ENCODE measurements at places on chromosomes 5 and 9. TPM values are rescaled to one million over a fixed set of nuclear protein-coding genes. Genes with fewer than 3 reads are reported as not detected.

- no peak for DNase-seq
These were observed 479.3 kb downstream of the ARHGEF28 start for GRCh38 chr5:74105126-74105780.

DNA sequence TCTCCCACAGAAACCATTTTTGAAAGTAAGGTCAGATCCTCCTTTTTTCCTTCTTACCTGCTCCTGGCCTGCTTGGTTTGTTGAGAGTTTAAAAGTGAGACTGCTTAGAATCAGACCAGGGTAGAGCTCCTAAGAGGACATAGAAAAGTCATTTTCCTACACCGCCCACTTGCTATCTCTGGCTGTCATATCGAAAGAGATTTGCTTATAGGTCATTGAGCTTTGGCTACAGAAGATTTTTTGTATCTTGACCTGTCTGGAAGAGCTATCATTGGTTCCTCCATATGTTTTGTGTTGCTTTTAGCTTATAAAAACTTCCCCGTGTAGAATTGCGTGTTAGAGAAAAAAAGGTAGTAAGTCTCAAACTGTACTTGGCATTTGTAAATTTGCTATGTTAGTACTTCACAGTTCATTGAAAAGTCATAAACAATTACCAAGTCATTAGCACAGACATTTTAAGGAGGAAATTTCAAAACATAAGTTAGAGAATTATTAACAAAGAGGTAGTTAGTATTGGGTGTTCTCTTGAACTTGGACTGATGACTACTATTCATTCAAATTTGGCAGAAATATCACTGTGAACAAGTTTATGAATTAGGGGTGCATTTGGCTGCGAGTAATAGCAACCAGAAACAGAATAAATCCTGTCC is 96.6 kb downstream of the MAN2A1 start:
- DNase-seq: no peak

GRCh38 chr5:83494666-83495065 is 23.1 kb downstream of the VCAN start:
- DNase-seq: no peak

DNA sequence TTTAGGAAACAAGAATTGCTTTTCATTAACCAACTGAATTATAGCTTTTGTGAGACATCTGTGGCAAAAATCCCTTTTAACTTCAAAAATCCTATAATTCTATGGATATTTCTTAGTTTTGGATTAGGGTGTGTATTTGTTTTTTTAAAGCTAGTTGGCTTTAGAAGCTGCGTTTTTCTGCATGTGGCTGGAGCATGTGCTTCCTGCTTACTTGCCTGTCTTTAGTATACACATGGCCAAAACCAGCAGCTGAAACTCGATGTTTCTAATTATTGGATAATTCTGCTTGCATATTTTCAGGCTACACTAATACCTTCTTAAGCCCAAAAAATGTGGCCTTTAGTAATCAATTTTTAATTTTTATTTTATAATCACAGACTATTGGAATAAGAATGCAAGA is 8.9 kb downstream of the RECK start:
- no peak for DNase-seq

- peak; percentile 84 for DNase-seq
These were observed 109.4 kb downstream of the ASTN2 start for GRCh38 chr9:117305454-117305853.

GRCh38 chr5:9698125-9698826 is 68.1 kb upstream of the TAS2R1 start:
- DNase-seq: no peak

DNA sequence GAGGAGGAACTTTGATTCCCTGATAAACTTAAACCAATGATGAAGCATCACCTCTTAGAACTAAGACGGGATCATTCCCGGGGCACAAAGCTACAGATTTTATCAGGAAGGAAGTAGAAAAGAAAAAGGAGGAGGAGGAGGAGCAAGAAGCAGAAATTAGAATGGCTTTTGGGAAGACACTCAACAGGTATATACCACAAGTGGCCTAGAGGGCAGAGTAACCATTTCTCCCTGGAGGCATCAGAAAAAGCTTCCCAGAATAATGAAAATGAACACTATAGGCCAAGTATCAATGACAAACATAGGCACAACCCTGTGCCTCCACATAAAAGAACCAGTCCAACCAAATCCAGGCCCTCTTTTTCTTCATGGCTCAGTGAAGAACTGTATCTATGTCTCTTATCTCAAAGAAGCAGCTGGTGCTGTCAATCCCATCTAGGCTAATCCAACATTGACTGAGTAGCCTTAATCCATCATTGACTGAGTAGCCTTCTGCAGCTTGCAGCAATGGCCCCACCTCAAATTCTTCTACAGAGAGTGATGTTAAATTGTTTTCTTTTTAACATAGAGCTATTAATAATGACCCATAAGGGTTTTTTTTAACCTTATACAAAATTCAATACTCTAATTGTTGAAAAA is 178.8 kb upstream of the KIF2A start:
- no peak for DNase-seq

The TRIM36 gene
- total RNA-seq: 1.0 TPM

The ABO gene
- total RNA-seq: 19.1 TPM

Measured in Caki2 (cell line).